Fibroblast of villous mesenchyme (primary cell): ENCODE measurements at places on chromosomes 11 and 22. TPM values are rescaled to one million over a fixed set of nuclear protein-coding genes. Genes with fewer than 3 reads are reported as not detected.

DNA sequence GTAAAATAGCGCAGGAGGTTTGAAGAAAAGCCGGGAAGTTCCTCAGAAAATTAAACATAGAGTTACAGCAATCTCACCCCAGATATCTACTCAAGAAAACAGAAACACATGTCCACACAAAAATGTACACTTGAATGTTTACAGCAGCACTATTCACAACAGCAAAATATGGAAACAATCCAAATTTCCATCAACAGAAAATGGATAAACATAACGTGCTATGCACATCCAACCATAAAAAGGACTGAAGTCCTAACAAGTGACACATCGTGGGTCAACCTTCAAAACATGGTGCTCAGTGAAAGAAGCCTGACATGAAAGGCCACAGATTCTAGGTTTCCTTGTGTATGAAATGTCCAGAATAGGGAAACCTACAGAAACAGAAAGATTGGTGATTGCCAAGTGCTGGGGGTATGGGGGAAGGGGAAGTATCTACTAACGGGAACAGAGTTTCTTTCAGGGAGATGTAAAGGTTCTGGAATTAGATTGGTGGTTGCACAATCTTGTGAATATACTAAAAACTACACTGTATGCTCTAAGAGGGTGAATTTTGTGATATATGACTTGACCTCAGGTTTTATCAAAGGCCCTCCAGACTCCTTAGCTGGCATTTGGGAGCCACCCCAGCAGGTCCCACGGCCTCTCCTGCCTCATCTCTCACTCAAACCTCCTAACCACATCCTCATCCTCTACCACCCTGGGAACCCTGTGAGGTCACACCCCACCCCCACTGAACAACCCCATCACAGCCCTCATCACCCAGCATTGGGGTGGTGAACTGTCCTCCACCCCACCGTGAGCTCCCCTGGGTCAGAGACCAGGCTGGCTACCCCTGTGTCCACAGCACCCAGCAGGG lies 69.2 kb upstream of the PRR5 start:
- DNase-seq, result peak; percentile 73

The NAGA gene
- total RNA-seq, result 31.1 and 41.6 TPM in 2 replicates

GRCh38 chr11:102546427-102546826 lies 15.9 kb upstream of the MMP7 start:
- DNase-seq, result no peak

The RFPL3 gene
- not detected in 2 replicates for total RNA-seq

DNA sequence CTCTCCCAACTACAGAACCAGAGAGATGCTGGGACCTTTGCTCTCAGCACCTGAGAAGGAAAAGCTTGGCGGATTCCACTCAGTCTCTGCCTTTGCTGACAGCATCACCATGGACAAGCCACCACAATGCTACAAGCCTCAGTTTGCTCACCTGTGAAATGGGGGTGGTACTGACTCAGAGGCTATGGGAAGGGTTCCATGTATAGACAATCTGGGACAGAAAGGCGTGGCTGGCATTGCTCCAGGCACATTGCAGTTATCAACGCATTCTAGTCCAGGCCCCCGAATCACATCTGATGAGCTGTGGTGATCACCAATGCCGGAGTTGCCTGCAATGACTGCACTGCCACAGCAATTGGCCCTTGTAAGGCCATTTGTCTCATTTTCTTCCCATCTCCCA lies 72.6 kb downstream of the ISX start:
- no peak for DNase-seq

DNA sequence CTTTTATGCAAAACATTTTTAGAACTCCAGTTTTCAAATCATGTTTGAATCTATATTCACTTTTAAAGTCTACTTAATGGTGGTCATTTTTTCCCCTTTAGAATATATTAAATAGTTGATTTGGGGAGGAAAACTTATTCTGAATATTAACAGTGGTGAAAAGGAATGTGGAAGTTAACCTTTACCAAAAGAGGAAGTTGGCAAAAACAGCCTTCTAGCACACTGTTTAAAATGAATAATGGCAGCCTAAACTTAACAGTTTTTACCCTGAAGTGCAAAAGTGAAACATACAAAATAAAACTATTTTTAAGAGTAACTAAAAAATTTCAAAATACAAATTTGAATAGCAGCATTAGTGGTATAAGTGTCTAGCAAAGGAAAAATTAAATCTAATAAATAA lies 86.4 kb downstream of the GRK3 start:
- DNase-seq, result no peak

DNA sequence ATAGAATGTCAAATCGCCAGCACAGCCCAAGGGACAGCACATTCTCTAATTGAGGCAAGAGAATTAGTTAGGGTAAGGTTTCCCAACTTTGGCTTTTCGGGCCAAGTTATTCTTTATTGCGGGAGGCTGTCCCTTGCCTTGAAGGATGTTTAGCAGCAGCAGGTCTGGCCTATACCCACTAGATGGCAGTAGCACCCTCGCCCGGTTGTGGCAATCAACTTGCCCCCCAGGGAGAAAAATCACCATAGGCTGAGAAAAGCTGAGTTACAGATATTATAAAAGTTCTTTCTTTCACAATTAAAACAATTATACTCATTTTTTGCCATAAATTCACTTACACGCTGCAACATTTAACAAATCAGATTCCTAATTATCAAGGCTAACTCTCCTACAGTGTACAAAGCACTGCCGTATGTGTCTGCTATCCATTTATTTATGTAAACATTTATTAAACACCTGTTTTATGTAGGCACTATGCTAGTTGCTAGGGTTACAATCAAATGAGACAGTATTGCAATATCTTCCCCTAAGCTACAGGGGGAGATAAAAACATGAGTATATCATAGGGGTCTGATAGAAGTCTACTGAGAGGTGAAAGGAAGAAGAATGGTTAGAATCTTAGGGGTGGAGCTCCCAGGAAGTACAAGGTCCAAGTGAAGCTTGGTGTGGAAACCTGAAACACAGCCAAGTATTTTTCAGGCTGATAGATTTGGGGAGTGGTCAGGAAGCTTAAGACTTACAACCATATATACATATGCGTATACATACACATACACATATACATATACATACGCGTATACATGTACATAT lies 452.3 kb downstream of the RAB38 start:
- peak; percentile 9 for DNase-seq

The PARVG gene
- total RNA-seq, result not detected in 2 replicates

DNA sequence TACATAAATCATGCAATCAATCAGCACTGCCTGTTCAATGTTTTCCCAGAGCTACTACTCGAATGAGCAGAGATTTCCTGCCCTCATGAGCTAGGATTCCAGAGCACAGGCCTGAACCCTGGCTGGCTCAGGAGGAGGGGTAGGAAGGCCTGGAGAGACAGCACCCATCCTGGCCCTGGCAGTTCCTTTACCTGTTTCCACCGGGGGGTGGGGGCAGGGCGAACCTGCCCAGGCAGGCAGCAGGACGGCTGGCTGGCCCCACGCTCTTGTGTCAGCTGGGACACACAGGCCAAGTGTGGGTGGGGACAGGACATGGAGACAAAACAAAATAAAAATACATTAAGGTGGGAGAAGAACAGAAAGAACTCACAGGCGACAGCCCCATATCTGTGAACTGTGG lies 109.8 kb upstream of the BID start:
- no peak for DNase-seq

- peak; percentile 78 for DNase-seq
These were observed 565 bp downstream of the GAS2L1 start for GRCh38 chr22:29306835-29307595.

The MDK gene
- 11.7 and 30.0 TPM in 2 replicates for total RNA-seq

The APOL3 gene
- 9.7 and 10.4 TPM in 2 replicates for total RNA-seq

GRCh38 chr11:68381716-68382115 lies 69.3 kb downstream of the LRP5 start:
- no peak for DNase-seq

GRCh38 chr22:44735518-44736428 lies 16.6 kb upstream of the ARHGAP8 start:
- peak; percentile 56 for DNase-seq

The C22orf31 gene
- total RNA-seq, result not detected in 2 replicates

GRCh38 chr11:43830928-43831440 lies 49.6 kb upstream of the ALKBH3 start:
- DNase-seq, result peak; percentile 98

GRCh38 chr11:69704508-69705253 lies 859 bp upstream of the FGF19 start:
- no peak for DNase-seq

- DNase-seq, result no peak
These were observed 12.4 kb downstream of the GRAP2 start for GRCh38 chr22:39913321-39913720.

DNA sequence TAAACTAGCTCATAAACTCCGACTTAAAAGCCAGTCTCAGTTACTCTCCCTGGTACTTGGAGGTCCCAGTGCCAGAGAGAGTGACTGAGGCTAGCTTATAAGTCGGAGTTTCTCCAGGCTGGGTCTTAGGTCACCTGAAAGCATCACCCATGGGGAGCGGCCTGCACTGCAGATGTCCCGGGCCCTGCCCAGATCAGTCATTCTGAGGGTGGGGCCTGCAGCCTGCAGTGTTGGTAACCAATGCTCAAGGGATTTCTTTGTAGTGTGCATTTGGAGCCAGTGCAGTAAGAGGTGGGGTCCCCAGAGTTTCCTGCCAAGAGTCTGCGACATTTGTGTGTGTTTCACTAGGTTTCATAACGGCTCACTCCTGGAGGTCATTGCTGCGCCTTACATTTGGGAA lies 14.8 kb downstream of the TAB1 start:
- DNase-seq, result no peak

The OR51Q1 gene
- not detected in 2 replicates for total RNA-seq

DNA sequence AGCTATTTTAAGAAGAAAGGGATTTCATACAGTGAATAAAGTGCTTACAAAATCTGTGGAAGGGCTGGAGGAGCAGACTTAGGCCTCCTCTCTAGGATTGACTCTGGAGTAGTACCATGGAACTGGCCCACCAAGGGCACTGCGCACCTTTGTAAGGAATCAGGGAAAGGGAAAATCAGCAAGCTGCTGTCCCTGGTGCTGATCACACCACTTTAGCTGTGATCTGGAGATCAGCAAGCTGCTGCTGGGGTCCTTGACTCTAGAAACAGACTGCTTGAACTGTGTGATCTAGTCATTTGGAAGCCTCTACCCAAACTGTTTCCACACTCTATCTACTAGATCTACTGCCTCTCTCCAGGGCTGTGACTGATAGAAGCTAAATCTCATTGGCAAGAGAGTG lies 18.4 kb upstream of the TECTA start:
- DNase-seq, result no peak

The CELSR1 gene
- 0.64 and 1.7 TPM in 2 replicates for total RNA-seq

- peak; percentile 75 for DNase-seq
These were observed 24.7 kb downstream of the ALG9 start for GRCh38 chr11:111846636-111847035.

The RFPL2 gene
- not detected in 2 replicates for total RNA-seq

DNA sequence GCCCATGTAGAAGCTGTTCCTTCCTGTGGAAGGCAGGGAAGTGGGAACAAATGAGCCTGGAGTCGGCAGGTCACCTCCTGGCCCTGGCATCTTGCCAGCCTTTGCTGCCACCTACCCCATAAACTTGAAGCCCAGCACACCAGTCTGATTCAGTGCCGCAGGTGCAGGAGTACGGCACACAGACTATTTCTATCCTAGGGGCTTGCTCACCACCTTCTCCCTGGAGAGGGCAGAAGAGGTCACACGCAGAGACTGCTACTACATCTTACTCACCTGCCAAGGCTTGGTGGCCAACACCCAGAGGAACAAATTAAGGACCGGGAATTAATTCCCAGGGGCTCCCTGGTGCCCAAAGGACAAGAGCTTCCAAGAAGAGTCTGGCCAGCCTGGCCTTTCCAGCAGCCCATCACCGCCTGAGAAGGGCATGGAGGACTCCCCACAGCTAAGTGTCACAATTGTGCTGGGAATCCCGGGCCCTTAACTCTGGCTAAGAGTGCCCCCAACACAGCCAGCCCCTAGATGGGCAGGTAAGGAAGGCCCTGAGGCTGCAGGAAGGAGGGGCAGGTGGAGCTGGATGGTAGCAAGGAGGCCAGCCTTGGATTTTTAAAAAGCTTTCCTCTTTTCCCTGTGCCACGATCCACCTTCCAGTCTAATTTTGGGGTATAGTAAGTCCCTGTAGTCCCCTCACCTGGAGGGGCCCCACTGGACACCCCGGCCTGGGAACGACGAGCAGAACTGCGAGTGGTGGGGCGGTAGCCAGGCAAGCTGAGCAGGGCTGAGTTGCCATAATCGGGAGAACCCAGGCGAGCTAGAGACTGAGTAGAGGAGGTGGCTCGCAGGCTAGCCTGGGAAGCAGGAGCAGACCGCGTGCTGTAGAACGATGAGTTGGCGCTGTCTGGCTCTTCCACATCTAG lies 6.9 kb downstream of the IL18BP start:
- no peak for DNase-seq

The PNPLA5 gene
- total RNA-seq, result not detected in 2 replicates

The JAML gene
- not detected in 2 replicates for total RNA-seq

The PLEKHB1 gene
- total RNA-seq, result under 0.01 TPM in 1 of 2 replicates, not detected in the other

The KRTAP5-9 gene
- 0.32 TPM in 1 of 2 replicates, not detected in the other for total RNA-seq

The PRDX5 gene
- 211 and 230 TPM in 2 replicates for total RNA-seq

- no peak for DNase-seq
These were observed 1381.5 kb upstream of the TENM4 start for GRCh38 chr11:80822308-80822707.

The BEST1 gene
- 3.0 and 3.2 TPM in 2 replicates for total RNA-seq

GRCh38 chr11:69369945-69370344 lies 76.0 kb downstream of the MYEOV start:
- DNase-seq, result no peak

GRCh38 chr11:108223348-108224149 lies 682 bp downstream of the ATM start:
- peak; percentile 20 for DNase-seq

The CCT8L2 gene
- not detected in 2 replicates for total RNA-seq

DNA sequence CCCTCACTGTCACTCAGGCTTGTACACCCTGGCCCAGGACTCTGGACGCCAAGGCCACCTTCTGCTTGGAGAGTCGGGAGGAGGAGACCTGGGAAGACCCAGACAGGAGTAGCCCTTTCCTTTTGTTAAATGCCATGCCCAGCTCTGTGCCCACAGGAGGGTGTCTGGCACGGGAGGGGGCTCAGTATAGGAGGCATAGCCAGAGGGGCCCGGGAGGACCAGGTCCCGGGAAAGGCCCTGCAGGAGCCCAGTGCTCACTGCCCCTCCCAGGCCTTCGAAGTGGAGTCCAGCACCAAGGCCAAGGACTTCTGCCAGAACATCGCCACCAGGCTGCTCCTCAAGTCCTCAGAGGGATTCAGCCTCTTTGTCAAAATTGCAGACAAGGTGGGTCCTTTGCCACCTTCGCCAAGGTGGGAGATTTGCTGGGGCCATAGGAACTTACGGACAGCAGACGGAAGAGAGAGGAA lies 79.0 kb downstream of the MYO7A start:
- DNase-seq, result no peak

DNA sequence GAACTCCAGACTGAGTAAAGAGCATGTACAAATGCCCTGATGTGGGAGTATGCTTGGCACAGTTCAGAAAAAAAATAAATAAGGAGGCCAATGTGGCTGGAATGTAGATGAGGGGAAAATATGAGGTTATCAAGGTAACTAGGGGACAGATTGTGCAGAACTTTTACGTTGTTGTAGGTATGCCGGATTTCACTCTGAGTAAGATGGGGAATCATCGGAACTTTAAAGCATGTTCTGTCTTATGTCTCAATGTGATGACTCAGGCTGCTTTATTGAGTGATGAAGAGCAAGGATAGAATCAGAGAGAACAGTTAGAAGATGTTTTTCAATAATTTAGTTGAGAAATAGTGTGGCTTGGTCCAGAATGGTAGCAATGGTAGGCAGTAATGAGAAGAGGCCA lies 130.4 kb downstream of the C11orf87 start:
- DNase-seq, result peak; percentile 20

The GAS2 gene
- 0.64 and 1.7 TPM in 2 replicates for total RNA-seq
